ENCODE measurements at places on chromosomes 4 and X. TPM values are rescaled to one million over a fixed set of nuclear protein-coding genes. Genes with fewer than 3 reads are reported as not detected.

RNF4 gene
- 47.7 TPM for polyA plus RNA-seq

KLHL13 gene
- 4.5 TPM for polyA plus RNA-seq

CEP44 gene
- polyA plus RNA-seq, result 12.1 TPM

BCORL1 gene
- polyA plus RNA-seq, result 2.3 TPM

IQCM gene
- polyA plus RNA-seq, result not detected

IL13RA2 gene
- not detected for polyA plus RNA-seq

ANKRD37 gene
- polyA plus RNA-seq, result 4.9 TPM

MAGEB2 gene
- 0.24 TPM for polyA plus RNA-seq

MAGEB5 gene
- not detected for polyA plus RNA-seq

SPIN4 gene
- polyA plus RNA-seq, result 13.5 TPM

TMEM255A gene
- polyA plus RNA-seq, result 0.40 TPM

PPEF2 gene
- not detected for polyA plus RNA-seq

BRS3 gene
- polyA plus RNA-seq, result not detected

SPP1 gene
- polyA plus RNA-seq, result 51.3 TPM

MAGED1 gene
- 60.8 TPM for polyA plus RNA-seq

VCX3A gene
- 0.40 TPM for polyA plus RNA-seq

TRPC5OS gene
- polyA plus RNA-seq, result not detected

DKK2 gene
- 0.05 TPM for polyA plus RNA-seq

IL3RA gene
- 0.86 TPM for polyA plus RNA-seq

GPR34 gene
- polyA plus RNA-seq, result 0.17 TPM

SUPT20HL2 gene
- 0.08 TPM for polyA plus RNA-seq

ARHGAP36 gene
- not detected for polyA plus RNA-seq

RTL3 gene
- not detected for polyA plus RNA-seq

TACC3 gene
- polyA plus RNA-seq, result 120 TPM

SYTL5 gene
- polyA plus RNA-seq, result 0.24 TPM

Data from GM23338 (cell line).